Right kidney (tissue), 9 donors: ENCODE measurements at places on chromosomes 2 and 18.

DNA sequence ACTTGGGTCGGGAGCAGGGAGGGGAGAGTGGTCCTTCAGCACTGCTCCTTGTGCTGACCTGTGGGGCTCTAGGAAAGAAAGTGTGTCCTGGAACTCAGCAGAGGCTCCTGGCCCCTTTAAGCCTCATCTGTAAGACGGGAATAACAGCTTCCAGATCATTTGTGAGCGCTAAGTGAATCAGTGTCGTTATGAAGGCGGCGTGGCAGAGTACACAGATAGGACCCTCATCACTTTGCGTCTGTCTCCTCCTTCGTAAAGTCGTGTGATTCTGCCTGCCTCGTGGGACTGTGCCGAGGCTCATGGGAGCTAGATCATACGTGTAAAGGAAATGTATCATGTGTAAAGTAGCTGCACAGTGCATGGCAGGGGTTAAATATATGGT is 18.6 kb downstream of the COLEC11 start:
- no peak for DNase-seq

DNA sequence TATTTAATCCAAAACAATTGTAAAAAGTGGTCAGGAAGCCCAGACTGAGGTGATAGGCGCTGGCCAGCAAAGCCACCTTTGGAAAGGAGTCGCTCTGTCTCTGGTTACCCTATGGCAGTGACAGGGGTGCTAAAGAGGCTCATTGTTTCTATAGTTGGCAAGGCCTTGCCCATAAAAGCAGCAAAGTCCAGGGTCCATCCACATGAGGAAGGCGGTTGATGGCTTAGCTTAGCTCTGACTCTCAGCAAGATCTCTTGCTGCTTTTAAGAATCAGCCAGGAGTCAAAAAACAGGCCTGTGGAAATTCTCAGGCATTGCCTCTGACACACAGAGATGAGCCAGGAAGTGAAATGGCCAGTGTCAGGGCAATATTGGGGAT is 57.8 kb upstream of the CYP26B1 start:
- DNase-seq = peak; percentile 22

DNA sequence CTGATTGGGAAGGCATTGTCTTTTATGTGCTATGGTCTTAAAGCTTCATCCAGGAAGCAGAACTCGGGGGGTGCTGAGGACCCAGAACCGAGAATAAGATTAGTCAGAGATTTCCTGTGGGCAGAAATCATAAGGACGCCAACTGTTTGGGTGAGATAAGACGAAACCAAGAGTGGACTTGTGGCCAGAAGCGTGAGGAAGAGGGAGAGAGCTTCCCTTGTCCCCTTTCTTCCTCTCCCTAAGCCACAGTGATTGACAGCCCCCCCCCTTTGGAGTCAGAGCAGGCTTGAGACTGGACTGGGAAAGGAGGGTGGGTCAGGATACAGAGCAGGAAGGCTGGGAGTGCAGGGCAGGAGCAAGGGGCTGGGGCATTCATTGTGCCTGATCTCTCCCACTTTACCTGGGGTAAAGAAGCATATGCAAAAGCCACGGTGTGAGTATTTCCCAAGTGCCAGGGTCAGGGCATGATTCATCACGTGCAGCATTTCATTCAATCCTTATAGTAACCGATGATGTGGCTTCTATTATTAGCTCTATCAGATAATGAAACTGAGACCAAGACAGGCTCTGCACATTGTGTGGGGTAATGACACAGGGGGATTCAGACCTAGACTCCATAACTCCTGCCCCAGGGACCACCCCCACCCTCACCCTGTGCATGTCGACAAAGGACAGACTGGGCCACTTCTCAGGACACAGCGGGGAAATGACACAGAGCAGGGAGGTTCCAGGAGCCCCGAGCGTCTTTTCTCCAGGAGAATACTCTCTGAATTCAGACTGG is 3.0 kb upstream of the IL1RN start:
- no peak for DNase-seq

- no peak for DNase-seq
These were observed 164.8 kb upstream of the TMEM200C start for GRCh38 chr18:6060149-6060548.

DNA sequence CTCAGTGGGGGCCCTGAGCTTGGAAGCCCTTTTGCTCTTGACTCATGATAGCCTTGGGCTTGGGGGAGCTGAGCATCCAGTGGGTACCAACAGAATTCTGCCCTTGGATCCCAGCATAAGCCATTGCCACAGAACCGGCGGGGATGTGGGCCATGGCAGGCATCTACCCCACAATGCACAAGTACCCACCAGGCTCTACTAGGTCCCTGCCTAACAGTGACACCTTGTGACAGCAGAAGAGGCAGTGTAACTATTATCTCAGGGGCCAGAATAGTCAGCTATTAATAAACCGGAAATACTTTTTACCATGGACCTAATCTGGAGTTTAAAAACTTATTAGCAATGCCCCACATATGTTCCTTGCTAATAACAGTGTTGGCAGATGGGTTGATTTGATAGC is 397.2 kb downstream of the TMEM182 start:
- no peak for DNase-seq

DNA sequence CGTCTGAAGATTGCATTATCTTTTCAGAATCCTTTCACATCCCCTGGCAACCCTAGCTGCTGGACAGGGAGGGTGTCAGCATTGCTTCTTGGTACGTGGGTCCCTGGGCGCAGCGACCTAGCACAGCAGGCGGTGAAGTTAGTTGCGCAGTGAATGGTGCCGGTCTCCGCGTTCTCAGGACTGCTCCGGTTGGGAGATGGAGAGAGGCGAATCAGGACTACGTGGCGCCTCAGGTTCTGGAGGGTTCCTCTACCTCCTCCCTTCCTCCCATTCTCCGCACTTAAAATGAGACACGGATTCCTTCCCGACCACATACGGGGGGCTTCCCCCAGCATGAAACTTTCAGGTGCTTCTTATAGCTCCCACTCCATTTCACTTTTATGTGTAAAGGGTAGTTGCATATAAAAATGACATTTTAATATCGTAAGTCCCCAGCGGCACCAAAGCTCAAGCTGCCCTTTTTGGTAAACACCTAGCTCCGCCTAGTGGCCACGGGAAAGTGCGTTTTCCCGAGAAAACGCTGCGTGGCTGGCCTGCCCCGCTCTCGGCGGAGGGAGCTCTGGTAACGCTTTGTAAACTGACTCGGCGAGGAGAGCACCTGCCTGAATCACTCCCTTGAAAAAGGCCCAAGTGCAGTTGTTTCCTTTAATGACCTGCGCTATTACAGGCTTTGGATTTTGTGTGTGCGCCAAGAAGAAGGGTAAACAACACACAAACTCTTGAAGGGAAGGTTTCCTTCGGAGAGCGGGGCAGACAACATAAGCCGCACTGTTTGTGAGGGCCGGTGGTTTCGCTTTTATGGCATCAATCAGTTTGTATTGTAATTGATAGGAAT is 32.9 kb upstream of the INHBB start:
- peak; percentile 81 for DNase-seq

DNA sequence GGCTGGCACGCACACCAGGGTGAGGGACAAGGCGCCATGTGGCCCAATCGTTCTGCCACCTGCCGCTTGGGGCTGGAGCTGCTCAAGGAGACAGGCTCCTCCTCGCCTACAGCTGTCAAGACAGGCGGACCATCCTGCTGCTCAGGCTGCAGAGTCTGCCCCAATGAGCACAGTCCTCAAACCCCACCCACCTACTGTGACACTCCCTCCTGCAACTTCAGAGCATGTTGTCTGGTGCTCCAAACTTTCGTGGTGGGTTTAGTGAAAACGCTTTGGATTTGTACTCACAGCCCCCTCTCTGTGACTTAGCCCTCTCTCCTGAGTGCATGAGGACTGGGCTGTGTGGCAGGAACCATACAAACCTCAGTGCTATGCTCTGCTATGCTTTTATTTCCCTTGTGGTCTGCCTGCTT is 23.2 kb upstream of the SLC35F6 start:
- DNase-seq = no peak

- DNase-seq = no peak
These were observed 565.4 kb downstream of the TNS1 start for GRCh38 chr2:217437290-217437870.

GRCh38 chr18:27017901-27018500 is 152.5 kb upstream of the AQP4 start:
- DNase-seq = no peak

DNA sequence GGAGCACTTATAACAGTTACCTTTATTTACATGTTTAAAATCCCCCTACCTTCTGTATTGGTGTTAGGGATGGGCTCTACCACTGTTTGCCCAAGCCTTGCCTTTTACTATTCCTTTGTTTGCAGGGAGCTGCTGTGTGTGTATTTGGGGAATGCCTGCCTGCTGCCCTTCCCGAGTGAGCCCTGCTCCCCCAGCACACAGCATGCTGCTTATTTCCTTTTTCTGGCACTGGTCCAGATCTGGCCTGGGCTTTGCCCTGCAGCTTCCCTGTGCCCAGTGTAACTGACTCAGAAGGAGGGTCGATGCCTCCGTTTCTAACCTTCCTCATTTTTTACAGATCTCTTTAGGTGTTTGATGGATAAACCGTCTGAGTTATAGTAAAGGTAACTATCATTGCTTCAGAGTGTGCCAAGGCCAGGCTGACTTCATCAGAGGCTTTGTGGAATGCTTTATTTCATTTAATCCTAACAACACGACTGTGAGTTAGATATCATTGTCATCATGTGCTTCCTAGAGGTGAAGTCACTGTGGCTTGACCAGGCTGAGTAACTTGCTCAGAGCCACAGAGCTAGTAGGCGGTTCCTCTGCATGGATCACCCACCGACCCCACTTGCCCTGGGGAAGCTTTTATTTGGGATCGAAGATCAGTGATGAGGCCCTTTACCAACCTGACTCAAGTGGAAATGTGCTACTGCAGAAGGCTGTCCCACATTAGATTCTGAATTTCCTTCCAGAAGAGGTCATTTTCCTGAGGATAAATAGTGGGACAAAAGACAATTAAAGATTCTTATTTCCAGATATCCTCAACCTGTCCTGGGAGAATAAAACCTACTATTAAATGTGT is 238.8 kb downstream of the ZNF407 start:
- no peak for DNase-seq

DNA sequence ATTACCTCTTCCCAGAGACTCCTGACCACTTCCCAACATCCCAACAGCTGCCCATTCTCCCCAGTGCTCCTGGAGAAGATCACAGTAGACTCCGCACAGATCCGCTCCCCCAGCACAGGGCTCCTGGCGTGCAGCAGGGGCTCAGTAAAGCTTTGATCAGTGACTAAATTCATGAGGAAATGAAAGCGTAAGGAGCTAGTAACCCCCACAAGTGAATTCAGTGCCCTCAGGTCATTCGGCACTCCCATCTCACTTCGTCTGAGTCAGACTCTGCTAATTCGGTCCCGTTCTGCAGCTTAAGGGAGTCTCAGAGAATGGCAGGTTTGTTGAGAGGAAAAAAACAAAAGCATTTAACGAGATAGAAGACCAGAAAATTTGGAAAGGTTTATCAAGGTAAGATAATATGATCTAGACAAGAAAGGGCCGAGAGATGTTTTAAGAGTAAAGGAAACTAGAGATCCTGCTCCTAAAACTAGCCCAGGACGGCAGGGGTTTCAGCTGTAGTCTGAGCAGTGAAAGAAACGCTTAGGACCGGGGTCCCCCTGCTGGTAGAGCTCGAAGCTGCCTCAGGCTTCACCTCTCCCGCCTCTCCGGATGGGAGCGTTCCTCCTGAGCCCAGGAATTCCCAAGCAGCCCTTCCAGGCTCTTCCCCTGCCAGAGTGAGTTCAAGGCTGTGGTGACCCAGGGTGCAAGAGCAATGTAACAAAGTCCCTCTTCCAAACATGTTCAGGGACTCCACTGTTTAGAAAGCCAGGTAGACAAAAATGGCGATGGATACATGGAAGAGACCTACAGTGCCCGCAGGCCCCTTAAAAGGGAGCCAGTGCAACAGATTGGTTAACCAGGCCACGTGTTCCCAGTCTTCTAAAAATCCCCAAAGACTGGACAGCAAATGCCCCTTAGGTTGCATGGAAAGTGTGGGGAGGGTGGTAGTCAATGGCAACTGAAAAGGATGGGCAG is 127.3 kb downstream of the DNER start:
- DNase-seq = peak; percentile 69

- DNase-seq = no peak
These were observed 447.3 kb downstream of the KCNJ3 start for GRCh38 chr2:155145758-155146229.

DNA sequence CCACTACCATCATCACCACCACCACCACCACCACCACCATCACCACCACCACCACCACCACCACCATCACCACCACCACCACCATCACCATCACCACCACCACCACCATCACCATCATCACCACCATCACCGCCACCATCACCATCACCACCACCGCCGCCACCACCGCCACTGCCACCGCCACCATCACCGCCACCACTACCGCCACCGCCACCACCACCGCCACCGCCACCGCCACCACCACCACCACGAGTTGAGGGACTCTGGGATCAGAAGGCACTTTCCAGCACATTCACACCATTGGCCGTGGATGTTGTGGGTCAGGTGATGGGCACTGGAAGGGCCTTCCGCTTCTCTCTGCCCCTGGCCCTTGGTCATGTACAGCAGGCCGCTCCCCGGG is 48.8 kb downstream of the ODC1 start:
- DNase-seq = no peak

- no peak for DNase-seq
These were observed 28.2 kb upstream of the SULT1C4 start for GRCh38 chr2:108349571-108349928.

DNA sequence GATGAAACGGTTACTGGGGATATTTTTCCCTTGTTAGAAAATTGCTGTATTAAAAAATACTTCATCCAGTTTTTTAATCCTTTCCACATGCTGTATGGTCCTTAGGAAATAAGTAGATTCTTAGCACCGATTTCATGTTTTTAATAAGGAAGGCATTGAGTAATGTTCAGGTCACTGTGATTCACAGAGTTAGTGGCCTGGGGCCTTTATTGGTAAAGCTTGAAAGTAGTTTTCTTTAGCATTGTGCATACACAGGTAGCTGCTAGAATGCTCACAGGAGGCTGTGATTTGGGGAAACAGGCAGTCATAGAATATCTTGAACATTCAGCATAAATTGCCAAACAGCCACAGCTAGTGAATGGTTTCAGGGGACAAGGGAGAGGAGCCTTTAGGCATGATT is 79.8 kb downstream of the XRCC5 start:
- no peak for DNase-seq

GRCh38 chr18:42184685-42185477 is 229.8 kb downstream of the PIK3C3 start:
- no peak for DNase-seq

DNA sequence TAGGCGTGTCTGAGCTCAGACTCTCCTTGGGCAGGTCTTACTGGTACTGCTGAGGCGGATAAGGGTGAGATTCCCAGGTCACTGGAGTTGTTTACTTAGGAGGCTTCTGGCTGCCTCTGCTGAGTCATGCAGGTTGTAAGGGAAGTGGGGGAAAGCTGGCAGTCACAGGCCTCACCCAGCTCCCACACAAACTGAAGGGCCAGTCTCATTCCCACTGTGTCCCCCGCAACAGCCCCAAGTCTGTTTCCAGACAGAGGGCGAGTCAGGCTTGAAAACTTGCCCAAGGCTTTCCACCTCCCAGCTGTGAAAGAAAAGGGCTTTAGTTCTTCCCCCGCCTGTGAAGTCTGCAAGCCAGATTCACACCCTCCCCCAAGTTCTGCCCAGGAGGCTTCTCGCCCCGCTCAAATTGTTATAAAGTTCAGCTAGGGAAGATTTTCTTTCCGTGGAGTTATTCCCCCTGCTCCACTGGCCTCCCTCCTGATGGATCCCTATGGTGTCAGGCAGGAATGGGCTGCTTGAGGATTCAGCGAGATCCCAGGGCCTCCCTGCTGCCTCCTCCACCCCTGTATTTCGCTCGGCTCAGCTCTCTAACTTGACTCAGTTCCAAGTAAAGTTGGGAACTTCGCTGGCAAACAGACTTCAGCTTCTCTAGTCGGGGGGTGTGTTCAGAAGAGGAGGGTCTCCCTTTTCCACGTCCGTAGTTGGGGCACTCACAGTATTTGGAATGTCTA is 248.6 kb downstream of the NR4A2 start:
- DNase-seq = no peak

- no peak for DNase-seq
These were observed 157.1 kb downstream of the GBX2 start for GRCh38 chr2:236010920-236011685.
